Activated T-cell treated with anti-CD3 and anti-CD28 coated beads, Interleukin-2, amount 50 U/mL, for 1 hour (primary cell): ENCODE measurements at places on chromosomes 6 and 20.

DNA sequence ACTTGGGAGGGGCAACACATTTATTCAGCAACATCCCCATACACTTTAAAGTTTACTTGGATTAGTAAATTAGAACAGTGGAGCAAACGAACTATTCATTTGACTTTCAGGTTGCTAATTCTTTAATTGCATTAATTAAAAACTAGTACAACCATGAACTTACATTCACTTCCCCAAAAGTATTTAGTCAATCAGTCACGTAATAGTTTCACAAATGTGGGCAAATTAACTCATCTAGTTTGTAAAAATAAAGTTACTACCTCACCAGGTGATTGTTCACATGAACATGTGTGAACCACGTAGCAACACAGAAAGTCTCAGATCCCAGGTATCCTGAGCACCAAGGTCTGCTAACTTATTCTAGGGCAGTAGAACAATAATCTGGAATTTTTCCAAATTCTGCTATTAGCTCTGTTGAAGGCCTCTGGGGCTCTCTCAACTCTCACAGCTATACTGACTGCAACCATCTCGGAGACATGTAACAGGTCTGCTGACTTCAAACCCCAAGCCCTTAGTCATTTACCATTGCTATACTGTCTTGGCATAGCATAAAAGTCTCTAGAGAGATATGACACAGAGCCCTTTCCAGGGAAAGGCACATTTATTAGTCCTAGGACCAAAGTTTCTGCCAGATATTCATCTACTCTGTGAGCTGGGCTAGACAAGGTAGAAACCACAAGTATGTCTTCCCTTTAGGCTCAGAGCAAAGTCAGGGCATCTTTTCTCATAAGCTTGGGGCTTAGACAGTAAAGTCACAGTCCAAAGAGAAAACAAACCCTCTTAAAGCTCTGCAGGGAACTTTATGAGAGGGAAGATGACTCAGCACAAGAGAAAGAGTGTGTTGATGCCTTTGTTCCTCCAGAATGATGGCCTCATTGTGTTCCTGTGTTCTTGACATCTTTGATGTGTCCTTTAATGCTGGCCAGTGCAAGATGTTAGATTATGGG is 50.9 kb upstream of the CCDC28A start:
- DNase-seq = no peak

GRCh38 chr6:69875715-69876114 is 9.4 kb downstream of the COL19A1 start:
- no peak for DNase-seq

GRCh38 chr6:134429861-134430380 is 112.0 kb upstream of the SGK1 start:
- DNase-seq = no peak

- DNase-seq = no peak
These were observed 27.8 kb downstream of the RGS17 start for GRCh38 chr6:153103319-153103655.

- DNase-seq = no peak
These were observed 973 bp upstream of the BRD2 start for GRCh38 chr6:32967151-32968091.

GRCh38 chr20:63382551-63383300 is 21.6 kb upstream of the CHRNA4 start:
- no peak for DNase-seq

DNA sequence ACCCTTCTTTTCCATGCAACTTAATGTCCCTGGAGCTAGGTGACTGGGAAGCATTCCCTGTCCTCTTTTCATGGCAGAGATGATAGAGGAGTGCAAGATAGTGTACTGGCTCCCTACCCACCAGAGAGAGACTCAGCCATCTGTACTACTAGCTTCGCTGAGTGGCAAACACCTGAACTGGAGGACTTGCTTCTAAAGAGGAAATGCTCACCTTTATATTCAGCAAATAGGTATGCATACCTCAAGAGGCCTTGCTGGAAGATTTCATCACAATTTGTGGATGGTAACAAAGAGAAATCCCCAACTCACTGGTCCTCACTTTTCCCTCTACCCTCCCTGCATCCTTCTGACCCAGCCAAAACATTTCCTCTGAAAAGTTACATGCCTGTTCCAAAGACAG is 124.1 kb downstream of the FOXA2 start:
- no peak for DNase-seq

DNA sequence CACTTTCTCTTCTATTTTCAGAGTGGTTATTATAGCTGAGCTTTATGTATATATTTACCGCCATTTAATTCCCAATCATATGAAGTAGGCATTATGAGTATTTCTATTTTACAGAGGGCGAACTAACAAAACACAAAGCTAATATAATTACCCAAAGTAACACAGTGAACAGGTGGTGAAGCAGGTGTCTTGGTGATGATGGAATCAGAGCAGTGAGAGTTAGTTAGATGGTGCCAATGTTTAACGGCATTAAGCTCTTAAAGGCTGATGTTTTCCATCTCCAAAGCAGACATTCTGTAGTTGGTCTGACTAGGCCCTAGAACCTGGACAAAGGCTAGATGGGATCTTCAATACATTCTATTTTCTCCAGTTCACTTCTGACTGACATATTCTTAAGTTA is 551.1 kb upstream of the SYNCRIP start:
- no peak for DNase-seq

- DNase-seq = no peak
These were observed 42.7 kb downstream of the SASH1 start for GRCh38 chr6:148385379-148385778.

- no peak for DNase-seq
These were observed 810.6 kb downstream of the EPHA7 start for GRCh38 chr6:92608751-92609150.

DNA sequence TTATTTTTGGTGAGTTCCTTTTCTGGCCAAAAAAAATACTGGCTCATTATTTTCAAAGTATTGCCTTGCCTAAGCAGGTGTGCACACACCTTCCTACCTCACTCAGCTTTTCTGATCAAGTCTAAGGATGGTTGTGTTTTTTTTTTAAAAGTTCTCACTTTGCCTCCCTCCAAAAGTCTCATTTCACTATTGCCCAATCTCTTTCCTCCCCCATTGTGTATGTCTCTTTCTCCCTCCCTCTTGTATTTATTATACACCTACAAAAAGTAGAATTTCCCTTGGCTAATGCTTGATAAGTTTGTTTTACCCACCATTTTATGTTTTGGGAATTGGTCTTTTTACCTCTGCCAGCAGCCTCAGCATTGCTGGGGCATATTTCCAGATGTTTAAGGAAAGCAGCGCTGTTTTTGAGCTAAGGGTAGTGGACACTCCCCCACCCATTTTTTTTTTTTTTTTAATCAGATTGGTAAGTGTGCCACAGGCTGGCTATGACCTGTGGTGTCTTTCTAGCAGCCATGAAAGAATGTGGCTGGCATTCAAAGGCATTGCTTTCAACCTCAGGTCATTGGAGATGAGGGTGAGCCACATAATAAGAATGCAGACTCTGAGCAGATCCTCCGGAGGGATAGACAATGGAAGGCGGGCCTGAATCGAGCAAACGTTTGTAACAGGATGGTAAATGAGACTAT is 668.6 kb downstream of the UTRN start:
- no peak for DNase-seq

- DNase-seq = no peak
These were observed 620.1 kb downstream of the COL12A1 start for GRCh38 chr6:74585753-74586152.

DNA sequence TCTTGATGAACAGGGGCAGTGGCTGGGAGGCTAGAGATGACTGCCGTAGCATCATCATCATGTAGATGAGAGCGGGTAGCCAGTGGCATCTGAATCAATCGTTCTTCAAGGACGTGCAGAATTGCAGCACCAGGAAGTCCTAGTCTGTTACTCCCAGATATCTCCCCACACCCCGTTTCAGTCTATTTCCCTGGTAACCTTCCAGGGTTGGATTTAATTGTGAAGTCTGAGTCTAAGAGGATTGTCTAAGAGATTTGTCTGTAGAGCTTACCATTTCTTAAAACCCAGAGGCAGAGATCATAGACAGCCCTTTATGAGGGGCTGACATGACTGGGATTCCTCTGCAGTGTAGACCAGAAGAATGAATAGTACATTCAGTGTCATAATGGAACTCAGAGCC is 16.6 kb upstream of the CD83 start:
- no peak for DNase-seq
